ENCODE measurements at places on chromosomes 13 and 19.

DNA sequence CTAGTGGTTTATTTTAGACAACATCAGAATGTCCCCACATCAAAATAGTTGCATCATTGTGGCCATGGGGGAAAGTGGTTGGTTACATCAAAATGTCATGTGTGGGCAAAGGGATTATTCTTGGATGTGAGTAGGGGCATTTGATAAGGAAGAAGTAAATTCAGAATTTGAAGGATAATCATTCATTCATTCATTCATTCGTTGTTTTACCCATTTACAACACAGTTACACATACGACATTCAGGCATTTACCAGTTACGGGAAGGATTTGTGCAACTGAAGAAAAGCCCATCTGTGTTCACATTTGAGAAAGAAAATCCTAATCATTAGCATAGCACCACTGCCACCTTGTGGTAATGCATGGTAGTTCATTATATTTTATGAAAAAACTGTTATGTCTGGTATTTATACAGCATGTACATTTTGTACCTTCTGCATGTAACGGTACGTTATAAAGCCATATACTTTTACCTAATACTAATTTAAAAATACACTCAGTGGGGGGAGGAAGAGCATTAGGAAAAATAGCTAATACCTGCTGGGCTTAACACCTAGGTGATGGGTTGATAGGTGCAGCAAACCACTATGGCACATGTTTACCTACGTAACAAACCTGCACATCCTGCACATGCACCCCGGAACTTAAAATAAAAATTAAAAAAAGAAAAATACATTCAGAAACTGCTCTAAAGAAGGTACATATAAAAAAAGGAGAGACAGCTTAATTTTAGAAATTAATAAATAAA is 62.1 kb downstream of the DGKH start:
- DNase-seq: no peak

- no peak for DNase-seq
These were observed 26.6 kb downstream of the DNAJC3 start for GRCh38 chr13:95703576-95703975.

- DNase-seq: no peak
These were observed 10.5 kb upstream of the CLDN10 start for GRCh38 chr13:95541911-95542474.

- no peak for DNase-seq
These were observed 968 bp upstream of the KL start for GRCh38 chr13:33015241-33015668.

DNA sequence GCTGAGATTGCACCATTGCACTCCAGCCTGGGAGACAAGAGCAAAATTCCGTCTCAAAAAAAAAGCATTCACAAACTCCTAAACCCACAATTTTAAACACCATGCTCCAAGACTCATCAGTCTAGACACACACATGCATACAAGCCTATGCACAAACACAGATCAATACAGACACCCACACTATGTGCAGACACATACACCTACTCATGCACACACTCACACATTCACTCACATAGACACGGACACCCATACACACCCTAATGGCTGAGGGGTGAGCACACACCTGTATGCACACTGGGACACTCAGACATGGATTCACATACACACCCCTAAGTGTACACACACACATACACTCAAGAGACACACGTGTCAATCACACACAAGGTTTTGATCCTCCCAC is 9.3 kb downstream of the PNMA8B start:
- DNase-seq: no peak

DNA sequence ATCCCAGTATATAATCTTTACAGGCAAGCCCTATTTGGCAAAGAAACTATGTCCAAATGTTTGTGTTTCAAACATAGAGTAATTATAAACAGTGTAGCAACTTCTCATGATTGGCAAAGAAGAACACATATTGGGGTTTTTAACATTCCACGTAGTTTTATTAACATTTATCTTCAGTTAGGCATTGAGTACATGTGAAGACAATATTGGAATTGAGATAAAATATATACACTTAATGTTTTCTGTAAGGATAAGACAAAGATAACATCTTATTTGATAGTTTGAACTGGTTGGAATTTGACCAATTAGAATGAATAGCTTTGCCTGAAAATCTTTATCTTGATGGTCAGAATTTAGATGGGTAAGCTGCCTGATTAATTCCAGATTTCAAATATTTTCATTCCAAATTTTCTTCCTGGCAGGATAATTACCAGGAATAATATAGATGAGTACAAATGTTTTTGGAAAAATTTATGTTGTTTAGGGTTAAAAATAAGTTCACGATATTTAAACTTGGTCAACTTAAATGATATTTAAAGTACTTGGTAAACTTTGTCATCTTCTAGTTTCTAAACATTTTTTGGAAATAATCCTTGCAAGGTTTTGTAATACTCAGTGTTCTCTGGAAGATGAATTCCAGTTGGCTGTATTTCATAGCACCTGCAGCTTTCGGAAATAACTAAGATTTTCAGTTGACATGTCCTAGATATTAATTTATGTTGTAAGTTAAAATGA is 536.5 kb upstream of the SPRY2 start:
- DNase-seq: no peak

DNA sequence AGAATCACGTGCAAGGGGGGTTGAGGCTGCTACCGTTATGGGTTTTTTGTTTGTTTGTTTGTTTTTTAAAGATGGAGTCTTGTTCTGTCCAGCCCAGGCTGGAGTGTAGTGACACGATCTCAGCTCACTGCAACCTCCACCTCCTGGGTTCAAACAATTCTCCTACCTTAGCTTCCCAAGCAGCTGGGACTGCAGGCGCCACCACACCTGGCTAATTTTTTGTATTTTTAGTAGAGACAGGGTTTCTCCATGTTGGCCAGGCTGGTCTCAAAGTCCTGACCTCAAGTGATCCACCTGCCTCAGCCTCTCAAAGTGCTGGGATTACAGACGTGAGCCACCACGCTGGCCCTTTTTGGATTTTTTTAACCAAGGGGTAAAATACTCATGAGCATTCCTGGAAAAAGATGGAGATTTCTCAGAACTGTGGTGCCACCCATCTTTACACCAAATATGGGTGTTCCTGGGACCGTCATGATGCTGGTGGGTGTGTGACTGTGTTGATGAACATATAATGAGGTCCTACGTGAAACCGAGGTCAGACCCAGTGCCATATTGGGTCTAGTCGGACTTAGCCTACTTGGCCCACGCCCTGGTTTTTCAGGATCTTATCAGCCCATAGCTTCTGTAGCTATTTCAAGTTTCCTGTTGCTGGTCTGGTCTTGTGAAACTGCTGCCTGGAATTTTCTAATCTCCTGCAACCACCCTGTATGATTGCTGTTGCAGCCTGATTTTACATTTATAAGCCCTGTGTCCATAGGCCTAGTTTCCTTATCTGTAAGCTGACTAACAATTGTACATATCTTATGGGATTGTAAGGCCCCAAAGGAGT is 6.2 kb downstream of the PPP1R15A start:
- no peak for DNase-seq

GRCh38 chr19:1093811-1094553 is 1.2 kb downstream of the POLR2E start:
- no peak for DNase-seq

DNA sequence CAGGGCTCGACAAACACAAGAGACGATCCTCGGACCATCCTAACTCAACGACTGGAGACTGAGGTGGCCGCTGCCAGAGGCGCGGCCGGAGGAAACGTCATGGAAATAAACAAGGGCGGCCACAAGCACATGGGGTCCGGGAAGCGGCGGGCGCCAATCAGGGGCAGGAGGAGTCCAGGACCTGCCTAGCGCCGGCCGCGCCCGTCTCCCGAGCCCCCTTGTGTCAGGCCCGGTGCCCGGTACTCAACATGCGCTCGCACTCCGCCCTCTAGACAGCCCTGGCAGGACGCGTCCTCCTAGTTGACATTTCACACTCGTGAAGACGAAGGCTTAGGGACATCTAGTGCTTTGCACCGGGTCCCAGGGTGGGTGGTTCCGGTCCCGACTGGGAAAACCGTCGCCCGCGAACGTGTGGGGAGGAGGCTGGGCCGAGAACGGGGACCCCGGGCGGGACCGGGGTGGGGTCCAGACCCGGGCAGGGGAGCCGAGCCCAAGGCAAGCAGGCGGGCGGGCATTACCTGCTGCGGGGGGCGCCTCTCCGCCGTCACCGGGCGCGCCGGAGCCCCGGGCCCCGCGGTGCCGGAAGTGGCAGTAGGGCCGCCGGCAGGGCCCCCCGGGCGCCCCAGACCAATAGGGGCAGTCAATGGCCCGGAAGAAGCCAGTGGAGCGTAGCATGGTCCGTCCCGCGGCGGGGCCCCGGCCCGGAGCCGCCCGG is 442 bp downstream of the REXO1 start:
- no peak for DNase-seq

GRCh38 chr19:4388337-4389063 is 11.8 kb downstream of the SH3GL1 start:
- DNase-seq: no peak

- DNase-seq: no peak
These were observed 61.8 kb downstream of the RAB20 start for GRCh38 chr13:110499621-110500281.

GRCh38 chr13:47555235-47555634 is 445.8 kb downstream of the SUCLA2 start:
- DNase-seq: no peak

DNA sequence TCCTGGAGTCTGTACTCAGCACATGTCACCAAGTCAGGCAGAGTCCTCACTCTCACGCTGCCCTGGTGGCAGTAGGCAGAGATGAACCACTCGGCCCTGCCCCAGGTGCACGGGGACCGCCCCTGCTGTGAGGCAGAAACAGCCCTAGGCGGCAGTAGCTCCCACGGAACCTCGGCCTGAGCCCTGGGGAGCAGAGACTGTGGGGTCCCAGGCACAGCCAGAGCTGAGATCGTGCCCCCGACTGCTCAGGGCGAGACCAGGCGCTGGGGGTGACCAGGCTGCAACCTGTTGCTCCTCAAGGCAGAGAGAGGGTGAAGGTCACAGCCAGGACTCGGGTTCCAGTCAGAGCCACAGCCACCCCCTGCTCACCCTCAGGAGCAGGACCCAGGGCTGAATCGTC is 34.9 kb downstream of the AP1M1 start:
- DNase-seq: no peak

DNA sequence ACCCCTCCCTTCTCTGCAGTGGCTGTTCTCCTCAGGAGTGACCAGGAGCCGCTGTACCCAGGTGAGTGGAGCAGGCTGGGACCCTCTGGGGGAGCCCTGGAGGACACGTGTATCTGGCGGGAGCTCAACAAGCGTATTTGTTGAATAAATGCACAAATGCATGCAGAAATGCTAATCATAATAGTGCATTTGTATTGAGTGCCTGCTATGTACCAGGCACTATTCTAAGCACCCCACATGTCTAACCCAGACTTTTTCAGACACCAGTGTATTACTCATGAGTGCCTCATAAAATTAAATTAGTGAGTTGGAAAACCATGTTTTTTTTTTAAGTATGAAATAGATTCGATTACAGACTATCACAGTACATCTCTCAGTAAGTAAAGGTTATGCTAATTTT is 7.9 kb downstream of the HPN start:
- DNase-seq: no peak

DNA sequence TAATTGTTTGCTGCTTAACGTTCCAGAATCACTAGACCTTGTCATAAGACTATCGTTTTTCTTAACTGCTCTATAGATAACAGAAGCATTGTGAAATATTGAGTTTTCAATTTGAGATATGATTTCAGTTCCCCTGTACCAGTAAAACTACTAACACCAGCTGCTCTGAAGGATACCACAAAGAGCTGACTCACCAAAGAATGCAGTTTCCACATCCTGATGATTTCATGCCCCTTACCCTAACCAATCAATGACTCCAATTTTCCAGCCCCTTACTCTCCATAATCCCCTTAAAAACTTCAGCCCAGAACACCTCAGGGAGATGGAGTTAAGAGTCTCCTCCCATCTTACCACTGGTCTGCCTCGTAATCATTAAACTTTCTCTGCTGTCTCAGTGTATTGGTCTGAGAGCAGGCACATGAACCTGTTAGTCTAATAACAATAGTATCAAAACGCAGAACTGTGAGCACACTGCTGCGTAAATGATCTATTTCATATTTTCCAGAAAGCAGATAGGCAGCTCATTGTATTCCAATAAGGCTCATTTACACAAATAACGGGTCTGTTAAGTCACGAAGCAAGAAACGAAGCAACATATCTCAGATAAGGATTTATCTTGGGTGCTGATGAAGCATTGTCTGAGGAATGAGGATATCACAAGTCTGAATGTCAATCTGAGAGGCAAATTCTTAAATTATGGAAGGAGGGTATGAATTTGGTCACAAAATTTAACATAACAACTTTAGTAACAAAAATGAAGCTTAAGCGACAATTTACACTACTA is 14.1 kb upstream of the CCNA1 start:
- DNase-seq: no peak

GRCh38 chr13:38530492-38530891 is 156.4 kb upstream of the FREM2 start:
- no peak for DNase-seq

- DNase-seq: no peak
These were observed 1.7 kb upstream of the UCHL3 start for GRCh38 chr13:75547917-75548316.

DNA sequence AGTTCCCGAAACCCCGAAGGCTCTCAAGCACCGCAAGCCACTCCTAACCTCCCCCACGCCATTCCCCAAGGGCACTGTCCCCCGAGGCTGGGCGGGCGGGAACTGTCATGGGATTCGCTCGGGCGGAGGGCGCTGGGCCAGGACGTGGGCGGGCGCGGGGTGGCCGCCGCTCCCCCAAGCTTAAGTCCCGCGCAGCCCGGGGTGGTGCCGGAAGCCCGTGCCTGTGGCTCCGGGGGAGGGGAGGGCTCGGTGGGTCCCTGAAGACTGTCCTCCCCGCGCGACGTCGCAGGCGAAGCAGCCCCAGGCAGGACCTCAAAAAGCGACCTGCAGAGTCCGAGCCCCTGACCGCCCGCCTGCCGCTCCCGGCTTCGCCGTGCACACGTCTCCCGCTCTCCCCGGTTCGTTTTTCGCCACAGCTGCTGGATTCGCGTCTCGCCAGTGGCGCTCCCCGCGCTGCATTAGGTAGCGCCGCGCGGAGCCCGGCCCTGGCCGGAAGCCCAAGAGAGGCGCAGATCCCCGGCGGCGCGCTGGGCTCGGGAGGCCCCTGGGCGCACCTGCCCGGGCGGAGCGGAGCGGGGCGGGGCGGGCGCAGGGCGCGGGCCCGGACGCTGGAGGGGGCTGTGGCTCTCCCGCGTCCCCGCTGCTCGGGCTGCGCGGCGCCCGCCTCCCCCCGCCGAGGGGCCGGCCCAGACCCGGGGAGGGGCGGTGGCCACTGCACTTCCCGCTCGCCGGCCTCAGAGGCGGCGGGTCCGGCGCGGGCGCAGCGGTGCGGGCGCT is at the start of gene FARP1:
Gene FARP1, plus strand, starts transcription at position 715 of the 777 bp plus-strand sequence. CDS start 70,149 bp downstream, outside the sequence.
- no peak for DNase-seq

Measured in iPS DF 19.7 (cell line).